GM12892 (cell line): ENCODE measurements at places on chromosomes 1 and 21.

DNA sequence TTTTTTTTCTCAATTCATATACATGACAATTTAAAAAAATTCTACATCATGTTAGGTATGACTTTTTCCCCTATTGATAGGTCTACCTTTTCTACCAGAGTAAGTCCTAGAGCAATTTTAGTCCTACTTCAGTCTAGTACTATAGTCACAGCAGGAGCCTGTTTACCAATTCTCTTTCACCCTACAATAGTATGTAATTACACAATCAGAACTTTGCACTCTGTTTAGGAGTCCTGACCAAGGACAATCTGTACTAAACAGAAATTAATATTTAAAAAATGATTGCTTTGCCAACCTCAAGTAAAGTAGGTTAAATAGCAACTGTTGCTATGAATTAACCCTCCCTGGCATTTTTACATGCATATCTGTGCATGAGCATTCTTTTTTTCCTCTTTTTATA is 810 bp upstream of the CYP4A11 start:
- DNase-seq = no peak

- DNase-seq = no peak
Measured at GRCh38 chr1:45359882-45360513, 19.8 kb upstream of the MUTYH start.

DNA sequence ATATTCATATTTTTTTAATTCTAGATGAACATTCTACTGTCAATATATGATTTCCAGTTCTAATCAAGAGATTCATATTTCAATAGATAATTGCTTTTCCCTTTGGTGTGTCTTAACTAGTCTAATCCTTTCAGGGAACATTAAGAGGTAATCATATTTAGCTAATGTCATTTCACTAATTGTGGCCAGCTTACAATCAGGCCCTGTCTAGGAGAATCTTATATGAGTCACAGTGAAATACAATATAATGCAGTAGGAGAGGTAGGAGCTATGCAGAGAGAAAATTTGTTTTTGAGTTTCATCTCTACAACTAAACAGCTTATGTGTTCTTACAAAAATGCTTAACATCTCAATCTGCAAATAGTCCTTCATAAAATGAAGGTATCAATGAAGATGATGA is 85.9 kb downstream of the DPYD start:
- no peak for DNase-seq

GRCh38 chr1:65109487-65109886 is 38.5 kb upstream of the AK4 start:
- DNase-seq = no peak

- no peak for DNase-seq
Measured at GRCh38 chr1:158362482-158362881, 8.8 kb downstream of the CD1E start.
